ENCODE measurements at places on chromosomes 5 and 9.

DNA sequence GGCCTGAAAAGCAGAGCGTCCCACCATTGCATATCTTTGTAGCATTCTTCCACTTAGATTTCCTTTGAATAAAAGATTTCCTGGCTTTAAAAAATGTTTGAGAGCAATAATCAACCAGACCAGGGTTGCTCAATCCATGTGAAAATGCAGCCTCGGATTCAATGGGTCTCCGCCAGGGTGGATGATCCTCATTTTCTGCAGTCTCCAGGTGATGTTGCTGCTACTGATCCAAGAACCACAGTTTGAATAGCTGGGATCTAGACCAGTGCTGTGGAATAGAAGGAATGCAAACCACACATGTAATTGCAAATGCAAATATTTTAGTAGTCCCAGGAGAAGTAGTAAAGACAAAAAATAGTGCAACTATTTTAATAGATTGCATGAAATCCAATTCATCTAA is 317.6 kb downstream of the IRX1 start:
- no peak for DNase-seq

DNA sequence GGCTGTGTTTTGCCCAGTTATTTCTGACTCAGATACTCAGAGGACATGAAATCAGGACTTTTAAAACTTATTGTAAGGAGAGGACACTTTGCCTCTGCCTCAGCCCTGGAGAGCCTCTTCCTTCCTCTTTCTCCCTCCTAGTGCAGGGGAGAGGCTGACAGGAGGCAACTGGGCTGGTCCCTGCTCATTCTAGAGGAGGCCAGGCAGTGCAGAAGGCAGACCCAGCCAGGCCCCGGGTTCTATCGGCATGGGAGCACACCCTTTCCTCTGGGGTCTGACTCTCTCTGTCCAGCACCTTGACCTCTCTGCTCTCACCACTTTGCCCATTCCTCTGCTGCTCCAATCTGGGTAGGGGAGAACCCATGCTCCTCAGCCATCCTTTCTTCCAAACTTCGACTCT is 16.0 kb upstream of the SMIM32 start:
- DNase-seq = no peak

DNA sequence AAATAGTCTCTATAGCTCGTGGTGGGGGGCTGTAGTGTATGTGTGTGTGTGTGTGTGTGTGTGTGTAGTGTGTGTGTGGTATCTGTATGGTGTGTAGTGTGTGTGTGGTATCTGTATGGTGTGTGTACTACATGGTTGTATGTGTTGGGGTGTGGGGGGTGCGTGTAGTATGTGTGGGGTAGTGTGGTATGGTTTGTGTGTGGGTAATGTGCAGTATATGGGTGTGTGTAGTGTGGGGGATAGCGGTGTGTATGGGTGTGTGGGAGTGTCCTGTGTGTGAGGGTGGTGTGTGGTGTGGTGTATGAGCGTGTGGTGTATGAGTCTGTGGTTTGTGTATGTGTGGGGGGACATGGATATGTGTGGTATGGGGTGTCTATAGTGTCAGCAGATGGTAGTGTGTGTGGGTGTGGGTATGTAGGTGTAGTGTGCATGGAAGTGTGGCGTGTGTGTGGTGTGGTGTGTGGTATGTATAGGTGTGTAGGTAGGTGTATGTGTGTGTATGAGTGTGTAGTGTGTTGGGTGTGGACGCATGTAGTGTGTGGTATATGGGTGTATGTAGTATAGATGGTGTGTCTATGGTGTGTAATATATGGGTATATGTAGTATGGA is 145.8 kb upstream of the IQGAP2 start:
- DNase-seq = no peak

DNA sequence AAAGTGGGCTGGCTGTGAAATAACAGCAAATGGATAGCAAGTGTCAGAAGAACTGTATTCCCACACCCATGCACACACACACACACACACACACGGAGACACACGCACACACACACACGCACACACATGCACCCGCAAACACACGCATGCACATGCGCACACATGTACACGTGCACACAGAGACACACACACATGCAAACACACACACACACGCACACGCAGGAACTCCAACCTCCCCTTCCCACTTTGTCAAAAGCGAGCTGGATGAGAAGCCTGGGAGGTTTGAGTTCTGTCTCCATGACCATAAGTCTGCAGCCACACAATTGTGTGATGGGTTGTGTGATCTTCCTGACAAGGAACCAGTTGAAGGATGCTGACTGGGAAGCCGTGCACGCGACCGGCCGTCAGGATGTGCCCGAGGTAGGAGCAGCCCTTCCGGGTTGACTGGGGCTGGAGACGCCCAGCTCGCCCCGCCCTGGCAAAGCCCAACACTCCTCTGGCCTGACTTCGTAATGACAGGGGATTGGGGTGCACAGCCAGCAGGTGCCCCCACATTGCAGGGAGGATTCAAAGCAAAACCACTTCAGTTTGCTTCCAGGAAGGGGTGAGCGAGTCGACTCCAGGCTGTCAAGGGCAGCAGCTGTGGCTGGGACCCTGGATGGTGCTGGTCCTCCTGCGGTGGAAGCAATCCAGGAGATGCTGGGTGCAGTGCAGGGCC is 29.3 kb upstream of the NKD2 start:
- no peak for DNase-seq

DNA sequence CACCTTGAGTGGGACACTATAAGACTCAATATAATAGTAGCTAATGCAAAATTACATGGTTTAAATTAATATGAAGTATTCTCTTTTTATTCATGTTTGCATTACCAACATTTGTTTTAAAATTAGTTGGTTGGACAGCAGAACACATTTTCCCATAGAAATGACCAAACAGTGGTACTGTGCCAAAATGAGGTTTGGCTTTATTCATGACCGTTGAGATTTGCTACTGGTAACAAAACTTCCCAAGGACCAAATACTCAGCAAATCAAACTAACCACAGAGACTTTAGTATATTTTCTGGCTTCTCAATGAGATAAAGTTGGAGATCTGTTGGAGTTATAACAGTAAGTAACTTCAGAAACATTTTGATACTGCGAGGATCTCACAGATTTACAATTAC is 637.8 kb upstream of the MEF2C start:
- no peak for DNase-seq

GRCh38 chr9:128159522-128159783 is 612 bp upstream of the BBLN start:
- no peak for DNase-seq

GRCh38 chr5:150081541-150082283 is 4.6 kb downstream of the CSF1R start:
- DNase-seq = peak; percentile 26

GRCh38 chr9:100084734-100085133 is 14.1 kb downstream of the ERP44 start:
- no peak for DNase-seq

DNA sequence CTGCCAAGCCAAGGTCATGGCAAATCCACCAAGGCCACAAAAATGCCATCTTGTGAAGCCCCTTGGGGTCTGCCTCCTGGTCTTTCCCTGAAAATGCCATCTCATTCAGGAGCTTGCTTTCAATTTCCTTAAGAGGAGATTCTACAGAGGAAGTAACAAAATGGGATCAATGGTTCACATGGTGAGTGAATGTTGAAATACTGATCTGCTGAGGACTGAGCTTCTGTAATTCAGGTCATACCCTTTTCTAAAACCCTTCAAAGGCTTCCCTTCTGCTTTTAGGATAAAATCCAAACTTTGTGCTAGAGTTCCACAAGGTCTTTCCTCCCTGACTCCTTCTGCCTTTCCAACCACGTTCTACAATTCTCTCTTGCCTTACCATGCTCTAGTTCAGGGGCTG is 24.7 kb upstream of the NR3C1 start:
- no peak for DNase-seq

- peak; percentile 97 for DNase-seq
Observed at GRCh38 chr9:94900222-94901018, 173.9 kb downstream of the AOPEP start.

DNA sequence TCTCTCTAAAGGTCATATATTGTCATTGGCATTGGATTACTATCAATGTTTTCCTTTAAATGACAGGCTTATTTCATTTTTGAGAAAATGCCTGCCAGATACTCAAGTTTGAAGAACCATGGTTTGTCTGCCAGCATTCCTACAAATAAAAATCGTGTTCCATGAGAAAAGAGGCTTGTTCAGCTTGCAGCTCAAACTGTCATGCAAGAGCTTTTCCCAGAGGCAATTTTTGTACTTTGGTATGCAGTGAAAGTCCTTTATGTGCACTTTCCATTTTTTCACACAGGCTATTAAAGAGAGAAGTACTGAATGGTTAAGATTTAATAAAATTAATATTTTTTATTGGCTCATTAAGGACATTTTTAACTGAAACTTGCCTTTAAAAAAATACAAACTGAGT is 110.4 kb downstream of the FBXO4 start:
- no peak for DNase-seq

All from IMR-90 (cell line).